NCI-H1436 treated with DMSO at 0.1 percent for 48 hours (cell line): ENCODE measurements at places on chromosomes 7 and 10.

- no peak for DNase-seq
Observed at GRCh38 chr7:30912986-30913811, 1.5 kb downstream of the AQP1 start.

- DNase-seq: no peak
Observed at GRCh38 chr7:22935269-22935668, 78.7 kb downstream of the HYCC1 start.

DNA sequence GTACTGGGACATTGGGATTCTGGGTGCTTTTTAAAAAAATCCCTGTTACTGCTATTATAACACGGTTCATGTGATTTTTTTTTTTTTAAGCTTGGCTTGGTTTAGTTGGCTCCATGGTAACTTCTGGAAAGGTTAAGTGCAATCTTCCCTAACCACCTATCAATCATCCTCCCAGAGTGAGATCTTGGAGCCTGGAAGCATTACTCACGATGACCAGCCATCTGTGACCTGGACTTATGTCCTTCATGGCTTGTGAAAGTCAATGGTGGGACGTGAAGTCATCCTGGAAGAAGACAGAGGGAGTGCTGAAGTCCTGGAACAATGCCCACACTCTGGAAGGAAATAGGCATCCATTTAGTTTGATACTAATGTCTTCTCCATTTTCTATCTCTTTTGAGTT lies 135.5 kb upstream of the FRMD4A start:
- no peak for DNase-seq

DNA sequence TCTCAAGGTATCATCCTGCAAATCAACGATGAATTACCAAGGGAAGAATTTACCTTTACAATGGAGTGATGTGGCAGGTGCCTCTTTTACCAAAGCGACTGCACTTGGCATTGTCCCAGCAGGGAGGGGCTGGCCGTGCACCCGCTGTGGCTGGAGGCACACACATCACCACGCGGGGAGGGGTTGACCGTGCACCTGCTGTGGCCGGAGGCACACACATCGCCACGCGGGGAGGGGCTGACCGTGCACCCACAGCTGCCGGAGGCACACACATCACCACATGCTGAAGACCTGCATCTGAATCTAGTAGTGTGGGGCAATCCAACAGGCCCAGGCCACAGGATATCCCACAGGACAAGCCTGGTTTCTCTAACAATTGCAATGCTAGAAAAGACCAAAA lies 493.5 kb downstream of the DNAJB6 start:
- peak; percentile 34 for DNase-seq

GRCh38 chr10:123863721-123864482 lies 27.7 kb downstream of the CPXM2 start:
- no peak for DNase-seq

GRCh38 chr7:7867846-7868571 lies 100.6 kb upstream of the GLCCI1 start:
- DNase-seq: no peak

GRCh38 chr10:30553626-30554439 lies 75.7 kb downstream of the LYZL2 start:
- DNase-seq: no peak

DNA sequence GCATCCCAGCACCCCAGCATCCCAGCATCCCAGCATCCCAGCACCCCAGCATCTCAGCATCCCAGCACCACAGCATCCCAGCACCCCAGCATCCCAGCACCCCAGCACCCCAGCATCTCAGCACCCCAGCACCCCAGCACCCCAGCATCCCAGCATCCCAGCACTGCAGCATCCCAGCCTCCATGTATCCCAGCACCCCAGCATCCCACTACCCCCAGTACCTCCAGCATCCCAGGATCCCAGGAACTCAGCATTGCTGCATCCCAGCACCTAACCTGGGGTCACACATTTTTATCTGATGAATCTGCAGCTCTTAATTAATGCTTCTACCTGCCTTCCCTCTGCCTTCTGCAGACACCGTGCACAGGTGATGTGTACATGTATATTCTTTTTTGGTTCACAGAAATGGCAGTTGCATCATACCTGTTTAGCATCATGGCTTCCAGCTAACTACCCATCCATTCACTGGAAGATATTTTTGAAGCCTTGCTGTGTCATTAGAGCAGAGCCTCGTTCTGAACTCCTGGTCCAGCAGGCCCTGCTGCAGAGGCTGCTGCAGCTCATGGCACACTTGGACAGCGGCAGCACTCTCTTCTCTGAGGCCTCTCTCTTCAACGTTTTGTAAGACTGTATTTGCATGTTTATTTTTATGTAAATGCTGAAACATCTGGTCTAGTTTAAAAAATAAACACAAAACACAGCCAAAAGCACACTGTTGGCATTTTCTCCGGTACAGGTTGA lies 4.6 kb upstream of the CFAP46 start:
- DNase-seq: no peak

DNA sequence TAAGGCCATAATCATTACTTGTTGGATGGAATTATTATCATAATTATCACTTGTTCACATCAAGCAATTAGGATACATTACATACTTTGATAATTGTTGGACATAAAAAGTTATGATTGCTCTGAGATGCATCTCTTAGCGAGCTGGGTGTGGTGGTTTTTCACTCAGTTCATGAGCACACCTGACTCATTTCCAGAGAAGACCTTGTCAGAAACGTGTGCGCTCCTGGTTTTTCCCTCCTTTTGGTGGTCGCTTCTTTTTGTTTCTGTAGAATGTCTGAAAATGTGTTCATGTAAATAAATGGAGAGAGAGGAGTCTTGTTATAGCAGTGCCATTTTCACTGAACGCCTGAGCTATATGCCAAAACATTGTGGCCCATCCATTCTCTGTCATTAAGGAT lies 141.3 kb downstream of the PAXIP1 start:
- no peak for DNase-seq

DNA sequence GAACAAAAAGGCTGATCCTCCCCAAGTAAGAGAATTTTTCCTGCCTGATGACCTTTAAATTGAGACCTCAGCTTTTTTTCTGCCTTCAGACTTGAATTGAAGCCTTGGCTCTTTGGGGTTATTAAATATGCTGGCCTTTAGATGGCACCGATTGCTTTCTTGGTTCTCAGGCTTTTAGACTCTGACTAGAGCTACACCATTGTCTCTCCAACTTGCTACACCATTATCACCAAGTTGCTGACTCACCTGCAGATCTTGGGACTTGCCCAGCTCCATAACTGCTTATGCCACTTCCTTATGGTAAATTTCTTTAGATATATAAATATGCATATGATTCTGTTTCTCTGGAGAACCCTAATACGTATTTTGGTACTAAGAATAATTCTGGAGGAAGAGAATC lies 3.1 kb upstream of the ABCA13 start:
- DNase-seq: no peak

GRCh38 chr7:149714910-149715471 lies 58.4 kb downstream of the ZNF467 start:
- DNase-seq: no peak

DNA sequence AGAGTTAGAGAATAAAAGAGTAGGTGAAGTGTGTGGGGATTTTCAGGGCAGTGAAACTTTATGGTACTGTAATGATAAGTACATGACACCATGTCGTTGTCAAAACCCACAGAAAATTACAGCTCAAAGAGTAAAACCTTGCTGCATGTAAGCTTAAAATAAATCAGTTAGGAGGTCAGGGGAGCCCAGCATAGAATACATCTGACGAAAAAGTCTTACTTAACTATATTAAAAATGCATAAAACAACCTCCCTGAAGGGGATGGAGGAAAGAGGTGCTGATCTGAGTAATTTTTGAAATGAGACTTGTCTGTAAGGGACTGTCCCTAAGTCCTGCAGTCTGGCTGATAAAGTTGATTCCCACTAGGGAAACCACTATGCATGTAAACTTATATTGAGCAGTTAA lies 49.8 kb upstream of the AKR1E2 start:
- no peak for DNase-seq

DNA sequence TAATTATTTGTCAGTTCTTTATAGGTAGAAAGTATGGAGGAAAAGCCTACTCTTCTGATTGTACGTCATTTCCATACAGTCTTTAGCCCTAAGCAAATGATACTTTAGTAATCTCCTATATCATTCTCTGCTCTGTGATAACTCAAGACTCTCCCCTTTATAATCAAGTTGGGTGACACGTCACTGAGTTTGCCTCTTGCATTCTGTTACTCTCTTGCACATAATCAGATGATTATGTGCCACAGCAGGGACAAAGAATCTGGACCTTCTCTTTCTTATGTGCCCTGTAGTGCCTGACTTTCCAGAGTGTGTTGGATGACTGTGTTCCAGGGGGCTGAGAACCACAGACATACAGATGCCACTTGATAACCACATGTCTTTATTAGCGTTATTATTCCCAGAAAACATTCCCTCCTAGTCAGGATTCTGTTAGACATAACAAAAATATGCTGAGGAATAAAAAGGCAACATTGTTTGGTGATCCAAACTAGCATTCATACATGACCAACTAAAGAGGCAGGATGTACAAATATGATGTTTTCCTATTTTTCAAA lies 116.4 kb upstream of the HGF start:
- DNase-seq: no peak

DNA sequence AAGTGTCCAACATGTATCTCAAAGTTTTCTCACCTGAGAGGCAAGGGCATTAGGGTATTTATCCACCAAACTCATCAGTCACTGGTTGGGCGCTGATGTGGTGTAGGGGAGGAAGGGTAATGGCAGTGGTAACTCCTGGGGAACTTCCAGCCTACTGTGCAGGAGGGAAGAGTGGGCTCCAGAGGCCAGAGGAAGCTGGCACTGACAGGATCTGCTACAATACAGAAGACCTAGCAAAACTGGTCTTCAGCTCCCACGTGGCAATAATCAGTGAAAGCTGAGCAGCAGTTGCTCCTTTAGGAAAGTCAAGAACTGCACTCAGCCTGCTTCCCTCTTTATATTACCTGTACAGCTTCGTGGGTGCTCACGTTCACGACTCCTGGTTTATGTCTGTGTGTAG lies 17.2 kb upstream of the CAMK2G start:
- no peak for DNase-seq

DNA sequence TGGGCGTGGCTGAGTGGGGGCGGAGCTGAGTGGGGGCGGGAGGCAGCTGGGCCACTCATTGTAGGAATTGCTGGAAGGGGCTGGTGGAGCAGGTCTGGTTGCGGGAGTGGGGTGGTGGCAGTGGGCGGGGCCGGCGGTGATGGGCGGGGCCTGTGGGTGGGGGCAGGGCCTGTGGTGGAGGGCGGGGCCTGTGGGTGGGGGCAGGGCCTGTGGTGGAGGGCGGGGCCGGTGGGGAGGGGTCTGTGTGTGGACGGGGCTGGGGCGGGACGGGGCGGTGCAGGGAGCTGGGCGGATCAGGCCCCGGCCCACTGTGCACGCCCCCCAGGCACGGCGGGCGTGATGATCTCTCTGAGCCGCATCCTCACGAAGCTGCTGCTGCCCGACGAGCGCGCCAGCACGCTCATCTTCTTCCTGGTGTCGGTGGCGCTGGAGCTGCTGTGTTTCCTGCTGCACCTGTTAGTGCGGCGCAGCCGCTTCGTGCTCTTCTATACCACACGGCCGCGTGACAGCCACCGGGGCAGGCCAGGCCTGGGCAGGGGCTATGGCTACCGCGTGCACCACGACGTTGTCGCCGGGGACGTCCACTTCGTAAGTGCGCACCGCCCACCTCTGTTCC lies 14.0 kb downstream of the SLC29A4 start:
- no peak for DNase-seq

GRCh38 chr10:4177791-4178190 lies 392.8 kb upstream of the KLF6 start:
- DNase-seq: no peak
